Non-pigmented ciliary epithelial cell (primary cell): ENCODE measurements at places on chromosomes 3 and 15.

GRCh38 chr3:115071166-115071565, 75.9 kb downstream of the ZBTB20 start:
- DNase-seq: no peak

DNA sequence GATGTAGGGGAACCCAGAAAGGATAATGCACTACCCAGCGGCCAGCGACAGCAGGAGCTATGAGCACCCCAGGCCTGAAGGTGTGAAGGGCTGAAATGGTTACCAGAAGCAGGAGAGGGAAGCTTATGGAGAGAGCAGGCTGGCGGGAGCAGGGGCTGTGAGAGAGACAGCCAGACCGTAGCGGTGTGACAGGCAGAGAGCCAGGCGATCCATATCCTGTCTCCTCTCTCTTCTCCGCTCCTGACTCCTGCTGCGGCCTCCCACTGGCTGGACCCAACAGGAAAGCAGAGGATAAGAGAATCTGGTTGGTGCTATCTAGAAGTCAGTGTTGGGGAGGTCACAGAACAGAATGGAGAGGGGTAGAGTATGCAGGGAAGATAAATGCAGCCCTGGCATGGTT, 49.9 kb downstream of the BTD start:
- no peak for DNase-seq

DNA sequence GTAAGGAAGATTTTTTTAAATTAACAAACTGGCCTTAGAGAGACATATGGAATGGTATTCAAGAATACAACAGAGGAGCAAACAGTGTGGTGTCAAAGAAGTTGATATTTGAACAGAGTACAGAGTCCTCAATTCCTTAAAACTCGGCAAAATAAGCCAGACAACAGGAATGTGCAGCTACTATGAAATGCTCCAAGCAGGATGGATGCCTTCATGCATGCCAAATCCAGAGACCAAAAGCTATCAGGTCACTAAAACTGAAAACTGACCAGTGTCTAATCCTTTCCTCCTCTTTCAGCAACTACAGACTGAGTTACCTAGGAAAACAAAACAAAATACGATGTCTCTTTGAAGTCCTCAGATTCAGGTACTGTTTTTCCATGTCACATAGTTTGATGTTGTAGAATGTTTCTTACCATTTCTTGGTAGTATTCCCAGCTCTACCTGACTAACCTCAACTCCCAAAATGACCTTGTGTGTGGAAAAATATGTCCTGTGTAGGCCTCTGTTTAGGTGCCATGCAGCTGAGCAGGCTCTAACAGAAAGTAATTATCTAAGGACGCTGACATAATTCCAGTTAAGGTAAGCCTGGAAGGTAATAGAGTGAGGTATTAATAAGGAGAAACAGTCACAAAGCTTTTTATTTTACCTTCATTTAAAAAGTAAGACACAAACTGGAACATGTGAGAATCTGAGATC, 46.9 kb downstream of the TBL1XR1 start:
- DNase-seq: no peak

- DNase-seq: no peak
Observed at GRCh38 chr3:125214738-125215137, 2.2 kb upstream of the SLC12A8 start.

- no peak for DNase-seq
Observed at GRCh38 chr3:39513791-39514369, 46.4 kb downstream of the MOBP start.

DNA sequence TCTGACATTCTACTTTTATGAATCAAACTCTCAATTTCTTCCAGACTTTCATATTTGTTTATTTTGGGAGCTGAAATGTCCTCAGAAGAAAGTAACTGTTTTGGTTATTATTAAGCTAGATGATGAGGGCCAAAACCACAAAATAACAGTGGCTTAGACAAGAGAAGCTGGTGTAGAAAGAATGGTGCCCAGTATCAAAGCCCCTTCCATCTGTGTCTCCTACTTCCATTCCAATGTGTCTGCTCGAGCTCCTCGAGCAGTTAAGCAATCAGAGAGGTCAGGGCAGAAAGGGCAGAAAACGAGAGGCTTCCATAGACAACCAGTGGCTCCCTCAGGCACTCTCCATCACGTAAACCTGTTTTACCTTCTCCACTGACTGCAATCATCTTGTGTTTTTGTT, 59.7 kb upstream of the MAGI1 start:
- DNase-seq: no peak

DNA sequence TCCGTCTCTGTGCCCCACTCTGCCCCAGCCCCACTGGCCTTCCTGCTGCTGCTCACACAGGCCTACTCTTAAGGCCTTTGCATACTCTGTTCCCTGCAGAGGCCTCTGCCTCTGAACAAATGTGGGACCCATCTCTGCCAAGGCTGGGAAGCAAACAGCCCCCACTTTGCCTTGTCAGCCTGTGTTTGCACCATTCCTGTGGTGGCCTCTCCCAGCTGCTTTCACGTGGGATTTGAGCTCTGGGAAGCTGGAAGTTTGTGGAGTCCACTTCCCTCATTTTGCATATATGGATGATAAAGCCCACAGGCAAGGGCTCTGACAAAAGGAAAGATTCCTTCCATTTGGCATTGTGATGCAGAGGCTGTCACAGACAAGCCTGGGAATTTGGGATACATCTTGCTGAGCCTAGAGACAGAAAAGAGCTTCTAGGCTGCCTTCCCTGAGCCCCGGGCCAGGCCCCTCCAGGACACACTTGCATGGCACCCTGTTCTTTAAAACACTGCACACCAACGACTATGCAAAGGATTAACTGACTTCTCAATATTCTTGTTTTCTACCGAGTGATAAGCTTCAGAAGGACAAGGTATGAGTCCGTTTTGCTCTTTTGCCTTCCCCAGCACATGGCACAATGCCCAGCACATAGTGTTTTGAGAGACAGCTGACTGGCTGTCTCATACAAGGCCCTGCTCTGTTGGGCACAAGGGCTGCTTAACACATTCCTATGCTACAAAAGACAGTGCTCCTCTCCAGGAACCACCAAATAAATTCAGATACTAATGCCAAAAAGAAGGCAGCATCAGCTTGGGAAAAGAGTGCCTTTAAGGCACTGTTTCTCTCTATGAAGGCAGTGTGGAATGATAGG, 120.7 kb upstream of the TOPAZ1 start:
- no peak for DNase-seq
